ENCODE measurements at places on chromosomes 16 and 17. TPM values are rescaled to one million over a fixed set of nuclear protein-coding genes. Genes with fewer than 3 reads are reported as not detected.
A peak's percentile ranks its signal among the peaks of the same experiment; 100 is the strongest.

- H3K27ac ChIP-seq: peak overlapping the region; percentile 79
- peaks cover 11% of the 10 kb centered on the region for H3K4me1 ChIP-seq
- H3K27me3 ChIP-seq: no peaks in the 10 kb centered on the region
- H3K36me3 ChIP-seq: peaks cover 2% of the 10 kb centered on the region
- DNase-seq: peak; percentile 45
- H3K4me3 ChIP-seq: peak overlapping the region; percentile 29
Observed at GRCh38 chr17:46020023-46020761, 21.1 kb downstream of the STH start.

DNA sequence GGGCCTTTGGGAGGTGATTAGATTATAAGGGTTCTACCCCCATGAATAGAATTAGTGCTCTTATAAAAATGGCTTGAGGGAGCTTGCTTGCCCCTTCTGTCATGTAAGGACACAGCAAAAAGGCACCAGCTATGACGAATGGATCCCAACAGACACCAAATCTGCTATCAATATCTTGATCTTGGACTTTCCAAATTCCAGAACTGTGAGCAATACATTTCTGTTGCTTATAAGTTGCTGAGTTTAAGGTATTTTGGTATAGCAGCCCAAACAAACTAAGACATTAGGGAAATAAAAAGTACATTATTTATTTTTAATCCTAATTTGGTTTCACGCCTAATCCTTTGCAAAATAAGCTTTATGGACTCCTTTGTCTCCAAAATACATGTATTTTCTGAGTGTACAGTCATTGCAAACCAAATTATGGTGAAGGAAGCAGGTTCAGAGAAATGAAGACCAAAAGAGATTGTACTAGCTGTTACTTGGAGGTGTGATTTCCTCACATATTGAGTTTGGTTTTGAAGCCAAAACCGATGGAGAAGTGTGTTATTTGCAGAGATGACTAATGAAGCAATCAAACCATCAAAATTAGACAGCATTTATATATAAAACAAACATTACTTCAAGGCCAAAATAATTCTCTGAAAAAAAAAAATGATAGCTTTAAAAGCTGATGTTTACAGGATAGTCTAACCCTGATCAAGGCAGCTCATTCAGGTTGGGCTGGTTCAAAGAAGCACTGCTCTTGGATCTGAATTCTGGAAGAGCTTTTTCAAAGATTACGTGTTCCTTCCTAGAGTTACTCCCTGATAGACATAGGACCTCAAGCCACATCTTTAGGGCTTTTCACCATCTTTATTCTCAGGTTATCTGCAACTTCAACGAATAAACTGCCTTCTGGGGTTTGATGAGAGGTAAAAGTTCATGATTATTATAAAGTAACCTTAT is 71.6 kb downstream of the MYO1D start:
- no peak overlapping the region for H3K27ac ChIP-seq
- H3K27me3 ChIP-seq: no peaks in the 10 kb centered on the region
- no peak overlapping the region for H3K4me3 ChIP-seq
- no peaks in the 10 kb centered on the region for H3K4me1 ChIP-seq

GRCh38 chr17:66507982-66508760 is 205.8 kb downstream of the PRKCA start:
- peak overlapping the region; percentile 55 for H3K4me3 ChIP-seq
- peaks cover 76% of the 10 kb centered on the region for H3K4me1 ChIP-seq
- H3K27ac ChIP-seq: peak overlapping the region; percentile 82

DNA sequence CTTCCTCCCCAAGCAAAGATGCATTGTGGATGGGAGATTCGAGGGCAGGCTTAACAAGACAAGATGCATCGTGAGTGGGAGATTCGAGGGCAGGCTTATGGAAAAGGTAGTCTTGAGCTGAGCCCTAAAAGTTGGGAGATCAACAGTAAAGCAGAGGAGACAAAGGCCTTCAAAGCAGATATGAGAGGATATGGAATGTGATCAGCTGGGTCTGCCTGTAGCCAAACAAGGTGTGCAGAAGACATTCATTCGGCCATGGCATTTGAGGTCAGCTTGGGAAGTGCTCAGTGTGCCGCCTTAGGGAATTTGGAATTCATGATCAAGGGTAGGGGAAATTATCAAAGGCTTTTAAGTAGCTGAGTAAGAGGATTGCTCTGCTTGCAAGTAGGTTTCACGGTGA is 39.5 kb downstream of the DNAH9 start:
- no peaks in the 10 kb centered on the region for H3K36me3 ChIP-seq
- H3K27me3 ChIP-seq: peaks cover 7% of the 10 kb centered on the region
- DNase-seq: no peak
- H3K4me1 ChIP-seq: no peaks in the 10 kb centered on the region

- H3K4me1 ChIP-seq: peaks cover 43% of the 10 kb centered on the region
- H3K36me3 ChIP-seq: no peaks in the 10 kb centered on the region
- no peak overlapping the region for H3K27ac ChIP-seq
- no peak for DNase-seq
Observed at GRCh38 chr16:3017344-3017743, 639 bp downstream of the CLDN6 start.

DNA sequence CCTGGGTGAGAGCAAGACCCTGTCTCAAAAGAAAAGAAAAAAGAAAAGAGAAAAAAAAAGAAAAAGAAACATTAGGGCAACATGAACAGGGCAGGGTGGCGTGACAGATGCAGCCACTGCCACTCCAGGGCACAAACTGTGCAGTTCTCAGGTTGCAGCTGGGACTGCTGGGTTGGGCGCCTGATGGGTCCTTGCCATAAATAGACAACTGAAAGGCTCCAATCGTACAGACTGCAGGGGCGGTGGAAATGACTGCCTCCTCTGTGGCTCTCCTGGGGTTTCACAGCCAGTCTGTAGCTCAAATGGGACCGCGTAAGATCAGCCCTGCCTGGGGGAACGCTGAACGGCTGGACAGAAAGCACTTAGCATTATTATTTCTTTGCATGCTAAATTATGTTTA is 130.7 kb downstream of the CPPED1 start:
- H3K4me3 ChIP-seq: no peak overlapping the region
- H3K36me3 ChIP-seq: peaks cover 11% of the 10 kb centered on the region
- DNase-seq: no peak
- no peak overlapping the region for H3K27ac ChIP-seq
- peaks cover 21% of the 10 kb centered on the region for H3K4me1 ChIP-seq

- DNase-seq: no peak
- no peak overlapping the region for H3K4me3 ChIP-seq
- H3K4me1 ChIP-seq: peaks cover 20% of the 10 kb centered on the region
- H3K27me3 ChIP-seq: no peaks in the 10 kb centered on the region
Observed at GRCh38 chr16:29958756-29959155, 3.1 kb upstream of the TMEM219 start.

- peak overlapping the region; percentile 64 for H3K4me3 ChIP-seq
- H3K4me1 ChIP-seq: peaks cover 59% of the 10 kb centered on the region
- peak; percentile 92 for DNase-seq
- no peaks in the 10 kb centered on the region for H3K27me3 ChIP-seq
Observed at GRCh38 chr16:23504453-23505179, 5.7 kb downstream of the GGA2 start.

GRCh38 chr17:80908776-80909175 is 82.9 kb upstream of the CHMP6 start:
- H3K27ac ChIP-seq: no peak overlapping the region
- no peaks in the 10 kb centered on the region for H3K27me3 ChIP-seq
- H3K4me1 ChIP-seq: no peaks in the 10 kb centered on the region
- no peak overlapping the region for H3K4me3 ChIP-seq

DNA sequence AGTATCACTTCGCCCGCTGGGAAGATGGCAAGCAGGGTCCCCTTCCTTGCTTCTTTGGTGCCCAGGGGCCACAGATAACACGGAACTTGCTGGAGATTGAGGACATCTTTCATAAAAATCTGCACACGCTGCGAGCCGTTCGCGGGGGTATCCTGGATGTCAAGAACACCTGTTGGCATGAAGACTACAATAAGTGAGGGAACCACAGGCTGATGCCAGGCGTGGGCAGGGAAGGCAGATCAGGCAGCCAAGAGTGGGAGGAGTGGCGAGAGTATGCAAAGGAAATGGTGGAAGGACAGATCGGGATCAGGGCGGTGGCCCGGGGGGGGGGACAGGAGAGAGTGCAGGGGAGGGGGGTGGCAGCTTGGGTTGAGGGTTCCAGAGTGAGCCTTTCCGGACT is 22.2 kb downstream of the DNAH2 start:
- H3K27me3 ChIP-seq: peaks cover 26% of the 10 kb centered on the region
- no peaks in the 10 kb centered on the region for H3K36me3 ChIP-seq
- H3K27ac ChIP-seq: no peak overlapping the region
- H3K4me3 ChIP-seq: no peak overlapping the region
- DNase-seq: no peak

GRCh38 chr17:14432079-14432478 is 131.2 kb downstream of the HS3ST3B1 start:
- DNase-seq: no peak
- peaks cover 1% of the 10 kb centered on the region for H3K36me3 ChIP-seq
- H3K27ac ChIP-seq: no peak overlapping the region
- no peaks in the 10 kb centered on the region for H3K27me3 ChIP-seq
- no peak overlapping the region for H3K4me3 ChIP-seq
- H3K4me1 ChIP-seq: peaks cover 39% of the 10 kb centered on the region

DNA sequence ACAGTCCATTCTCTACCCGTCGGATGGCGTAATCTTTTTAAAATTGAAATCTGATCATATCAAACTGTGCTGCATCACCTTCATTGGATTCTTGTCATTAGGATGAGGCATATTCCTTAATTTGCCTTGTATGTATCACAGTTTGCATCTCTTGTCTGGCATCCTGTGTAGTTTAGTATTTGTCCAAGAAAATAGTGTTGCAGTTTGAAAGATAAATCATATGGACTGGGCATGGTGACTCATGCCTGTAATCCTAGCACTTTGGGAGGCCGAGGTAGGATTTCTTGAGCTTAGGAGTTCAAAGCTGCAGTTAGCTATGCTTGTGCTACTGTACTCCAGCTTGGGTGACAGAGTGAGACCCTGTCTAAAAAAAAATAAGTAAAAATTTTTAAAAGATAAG is 5.8 kb upstream of the RSL1D1 start:
- no peak overlapping the region for H3K4me3 ChIP-seq
- no peaks in the 10 kb centered on the region for H3K36me3 ChIP-seq
- peaks cover 55% of the 10 kb centered on the region for H3K4me1 ChIP-seq

- DNase-seq: no peak
- no peaks in the 10 kb centered on the region for H3K4me1 ChIP-seq
- no peak overlapping the region for H3K4me3 ChIP-seq
- H3K27me3 ChIP-seq: no peaks in the 10 kb centered on the region
Observed at GRCh38 chr16:79980650-79981521, 380.3 kb upstream of the MAF start.

DNA sequence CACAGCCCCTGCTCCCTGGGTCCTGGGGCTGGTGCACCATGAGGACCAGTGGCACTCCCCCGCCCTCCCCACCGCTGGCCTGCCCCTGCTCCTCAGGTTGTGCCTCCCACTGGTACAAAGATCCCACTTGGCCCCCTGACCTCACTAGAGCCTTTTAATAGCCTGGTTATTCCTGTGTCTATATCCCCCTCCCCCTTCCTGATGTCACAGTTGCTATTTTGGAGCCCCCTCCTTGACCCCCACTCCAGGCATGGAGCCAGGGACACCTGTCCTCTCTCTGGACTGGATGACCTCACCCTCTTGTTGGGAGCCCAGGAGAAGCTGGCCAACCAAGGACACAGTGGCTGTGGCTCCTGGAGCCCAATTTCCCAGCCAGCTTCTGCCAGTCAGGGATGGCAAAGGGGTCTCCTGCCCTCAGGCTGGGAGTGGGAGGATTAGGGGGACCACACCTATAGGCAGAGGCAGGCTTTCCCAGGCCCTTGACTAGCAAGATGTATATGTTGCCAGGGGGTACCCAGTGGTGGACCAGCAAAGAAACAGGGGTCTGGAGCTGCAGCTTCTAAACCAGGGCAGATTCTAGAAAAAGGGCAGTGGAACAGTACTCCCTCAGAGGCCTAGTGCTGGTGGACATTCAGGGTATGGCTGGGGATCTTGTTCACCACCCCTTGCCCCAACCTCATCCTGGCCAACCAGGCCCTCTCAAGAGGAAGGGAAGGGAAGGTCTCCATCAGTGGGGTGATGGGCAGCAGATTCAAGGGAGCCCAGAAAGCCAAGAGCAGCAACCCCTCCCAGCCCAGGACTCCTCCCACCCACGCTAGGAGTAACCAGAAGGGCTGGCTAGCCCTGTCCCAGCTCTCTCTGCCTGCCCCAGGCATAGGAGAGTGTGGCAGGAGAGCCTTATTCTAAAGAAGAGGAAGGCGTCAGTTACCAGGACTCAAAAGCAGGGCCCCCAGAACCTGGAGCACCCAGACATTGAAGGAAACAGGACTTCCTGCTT is 10.9 kb downstream of the HDAC5 start:
- no peak for DNase-seq
- no peak overlapping the region for H3K27ac ChIP-seq
- peaks cover 25% of the 10 kb centered on the region for H3K4me1 ChIP-seq
- H3K4me3 ChIP-seq: no peak overlapping the region
- no peaks in the 10 kb centered on the region for H3K36me3 ChIP-seq
- no peaks in the 10 kb centered on the region for H3K27me3 ChIP-seq

- H3K4me1 ChIP-seq: peaks cover 78% of the 10 kb centered on the region
- no peak for DNase-seq
- no peaks in the 10 kb centered on the region for H3K27me3 ChIP-seq
- peaks cover 55% of the 10 kb centered on the region for H3K36me3 ChIP-seq
- H3K4me3 ChIP-seq: peak overlapping the region; percentile 79
Observed at GRCh38 chr17:29289852-29290251, 4.1 kb downstream of the NUFIP2 start.

DNA sequence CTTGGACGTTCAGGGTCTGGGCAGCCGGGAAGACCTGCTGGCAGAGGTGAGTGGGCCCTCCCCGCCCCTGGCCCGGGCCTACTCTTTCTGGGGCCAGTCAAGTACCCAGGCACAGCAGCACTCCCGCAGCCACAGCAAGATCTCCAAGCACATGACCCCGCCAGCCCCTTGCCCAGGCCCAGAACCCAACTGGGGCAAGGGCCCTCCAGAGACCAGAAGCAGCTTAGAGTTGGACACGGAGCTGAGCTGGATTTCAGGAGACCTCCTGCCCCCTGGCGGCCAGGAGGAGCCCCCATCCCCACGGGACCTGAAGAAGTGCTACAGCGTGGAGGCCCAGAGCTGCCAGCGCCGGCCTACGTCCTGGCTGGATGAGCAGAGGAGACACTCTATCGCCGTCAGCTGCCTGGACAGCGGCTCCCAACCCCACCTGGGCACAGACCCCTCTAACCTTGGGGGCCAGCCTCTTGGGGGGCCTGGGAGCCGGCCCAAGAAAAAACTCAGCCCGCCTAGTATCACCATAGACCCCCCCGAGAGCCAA is 8.6 kb upstream of the ABCC3 start:
- no peaks in the 10 kb centered on the region for H3K36me3 ChIP-seq
- DNase-seq: peak; percentile 76
- no peak overlapping the region for H3K27ac ChIP-seq
- H3K4me3 ChIP-seq: no peak overlapping the region

C17orf78 gene
- total RNA-seq: not detected

RHBDL1 gene
- total RNA-seq: 3.5 TPM

EMP2 gene
- not detected for total RNA-seq

ATP2A3 gene
- total RNA-seq: 108 TPM

CSH2 gene
- not detected for total RNA-seq

KRTAP2-3 gene
- total RNA-seq: not detected

WNT9B gene
- not detected for total RNA-seq

FOXC2 gene
- total RNA-seq: not detected

Measured in activated T-cell treated with anti-CD3 and anti-CD28 coated beads, Interleukin-2, amount 50 U/mL, for 72 hours (primary cell).